ENCODE measurements at places on chromosomes 16 and 17. TPM values are rescaled to one million over a fixed set of nuclear protein-coding genes. Genes with fewer than 3 reads are reported as not detected.

DNA sequence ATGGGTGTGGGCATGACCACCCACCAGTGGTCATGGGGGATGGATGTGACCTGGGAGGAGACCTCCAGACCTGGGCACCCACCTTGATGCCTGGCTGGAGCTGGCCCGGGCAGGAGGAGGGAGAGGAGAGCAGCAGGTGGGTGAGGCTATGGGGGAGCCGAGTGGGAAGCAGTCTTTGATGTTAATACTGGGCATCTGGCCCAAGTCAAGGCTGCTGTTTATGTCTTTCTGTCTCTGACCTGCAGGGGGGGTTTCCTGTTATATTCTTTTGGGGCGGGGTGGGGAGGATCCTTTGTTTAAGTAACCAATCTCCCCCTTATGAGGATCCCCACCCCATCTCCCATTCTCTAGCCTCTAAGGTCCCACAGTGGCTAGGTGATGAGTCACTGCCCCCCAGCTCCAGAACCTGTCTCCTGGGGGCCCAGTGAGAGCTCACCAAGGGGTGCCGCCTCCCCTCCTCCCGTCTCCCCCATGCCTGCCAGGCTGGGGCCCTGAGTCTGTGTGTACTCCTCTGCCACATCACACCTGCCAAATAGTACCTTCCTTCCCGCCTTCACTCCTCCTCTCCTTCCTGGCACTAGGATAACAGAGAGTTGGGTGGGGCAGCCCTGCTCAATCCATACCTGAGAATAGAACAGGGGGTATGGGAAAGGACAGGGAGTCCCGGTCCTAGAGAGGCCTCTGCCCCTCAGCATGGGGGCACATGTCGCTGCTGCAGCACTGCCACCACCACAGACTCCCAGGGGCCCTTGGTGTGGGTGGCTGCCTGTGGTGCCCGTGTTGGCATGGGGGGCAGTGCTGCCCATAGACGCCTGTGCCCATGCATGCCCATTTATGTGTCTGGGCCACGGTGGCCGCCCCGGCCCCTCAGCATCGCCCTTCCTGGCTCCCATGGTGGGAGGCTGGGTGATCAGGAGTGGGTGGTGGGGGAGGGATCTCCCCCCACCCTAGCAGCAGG lies 7.3 kb downstream of the THRA start:
- DNase-seq: no peak

The CCL16 gene
- total RNA-seq: not detected

The APOBR gene
- total RNA-seq: 1.1 TPM

The MYADML2 gene
- total RNA-seq: not detected

GRCh38 chr16:1713331-1713730 lies 7.3 kb downstream of the MAPK8IP3 start:
- DNase-seq: no peak

The TPPP3 gene
- 40.1 TPM for total RNA-seq

Data from left cardiac atrium (tissue), 4 donors.